ENCODE measurements at places on chromosomes 1 and 21.

DNA sequence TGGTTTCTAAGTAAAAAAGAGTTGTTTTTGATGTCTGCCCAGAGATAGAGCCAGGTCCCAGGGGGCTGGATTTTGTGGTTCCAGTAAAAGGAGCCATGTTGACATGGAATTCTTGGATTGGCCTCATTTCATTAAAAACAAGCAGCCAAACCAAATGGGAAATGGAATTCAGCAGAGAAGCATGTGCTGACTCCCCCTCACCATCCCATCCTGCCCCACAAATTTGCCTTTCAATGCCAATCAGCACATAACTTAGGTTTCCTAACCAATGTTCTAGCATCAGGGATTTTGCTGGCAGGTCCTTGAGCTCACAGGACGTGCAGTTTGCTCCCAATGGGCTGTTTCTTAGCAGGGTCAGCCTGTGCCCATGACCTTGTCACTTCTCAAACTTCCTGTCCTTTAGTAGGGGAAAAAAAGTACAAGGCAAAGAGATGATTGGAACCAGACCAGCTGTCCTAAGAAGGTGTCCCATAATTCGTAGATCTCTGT, 101.5 kb upstream of the GADD45A start:
- DNase-seq, result no peak

DNA sequence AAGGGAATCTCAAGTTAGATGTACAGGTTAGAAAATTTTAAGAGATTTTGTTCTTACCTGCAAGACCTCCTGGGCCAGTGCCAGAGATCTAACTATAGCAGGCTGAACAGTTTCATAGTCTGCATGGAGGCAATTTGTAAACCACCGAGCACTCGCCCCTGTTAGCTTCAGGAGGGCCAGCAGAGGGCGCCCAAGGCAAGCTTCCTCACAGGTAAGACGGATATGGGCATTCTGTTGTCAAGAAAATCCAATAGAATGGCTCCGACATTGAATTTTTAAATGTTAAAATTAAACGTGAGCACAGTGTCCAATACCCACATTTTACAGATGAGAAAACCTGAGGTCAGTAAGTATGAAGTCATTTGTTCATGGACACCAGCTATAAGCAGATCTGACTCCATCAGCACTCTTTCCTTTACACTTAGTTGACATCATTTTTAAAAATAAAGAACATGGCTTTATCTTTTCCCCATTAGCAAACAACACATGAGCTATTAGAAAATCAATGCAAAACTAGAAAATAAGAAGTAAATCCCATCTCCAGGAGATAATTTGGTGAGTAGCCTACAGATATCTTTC, 2.2 kb downstream of the REG4 start:
- DNase-seq, result peak; percentile 88

DNA sequence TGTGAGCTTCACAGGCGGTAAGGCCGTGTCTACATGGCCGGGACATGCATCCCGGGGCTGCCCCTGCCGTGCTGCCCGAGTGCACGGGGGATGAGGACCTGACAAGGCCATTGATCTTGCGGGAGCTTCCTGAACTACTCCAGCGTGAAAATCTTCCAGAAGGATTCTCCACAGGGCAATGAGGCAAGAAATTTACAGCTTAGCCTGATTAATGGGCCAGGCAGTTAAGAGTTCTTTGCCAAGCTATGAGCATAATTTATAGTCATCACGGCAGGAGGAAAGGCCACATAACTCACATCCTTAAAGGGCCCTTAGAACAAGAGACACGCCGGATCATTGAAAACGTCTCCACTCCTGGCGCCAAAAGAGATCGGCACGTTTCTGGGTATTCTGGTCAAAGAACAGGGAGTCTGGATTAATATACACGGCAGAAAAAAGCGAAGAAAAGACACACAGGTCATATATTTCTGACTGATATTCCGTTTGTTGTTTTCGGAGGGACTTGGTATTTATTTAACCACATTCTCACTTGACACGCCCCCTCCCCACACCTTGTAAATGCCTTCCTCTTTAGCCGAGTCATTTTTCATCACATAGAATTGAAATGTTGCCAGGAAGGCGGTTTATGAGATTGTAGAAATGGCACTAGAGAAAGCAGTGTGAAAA, 180.5 kb downstream of the DYRK1A start:
- peak; percentile 25 for DNase-seq

DNA sequence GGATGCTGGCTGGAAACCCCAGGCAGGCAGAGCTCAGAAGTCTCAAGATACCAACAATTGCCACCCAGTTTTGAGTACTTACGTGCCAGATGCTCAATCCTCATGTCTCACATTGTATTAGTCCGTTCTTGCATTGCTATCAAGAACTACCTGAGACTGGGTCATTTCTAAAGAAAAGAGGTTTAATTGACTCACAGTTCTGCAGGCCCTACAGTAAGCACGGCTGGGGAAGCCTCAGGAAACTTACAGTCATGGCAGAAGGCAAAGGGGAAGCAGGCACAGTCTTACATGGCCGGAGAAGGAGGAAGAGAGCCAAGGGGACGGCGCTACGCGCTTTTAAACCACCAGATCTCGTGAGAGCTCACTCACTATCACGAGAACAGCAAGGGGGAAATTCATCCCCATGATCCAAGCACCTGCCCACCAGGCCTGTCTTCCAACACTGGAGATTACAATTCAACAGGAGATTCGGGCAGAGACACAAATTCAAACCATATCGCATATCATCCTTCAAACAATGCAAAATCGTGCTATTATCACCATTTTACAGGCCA, 58.0 kb downstream of the KAZN start:
- DNase-seq, result no peak

DNA sequence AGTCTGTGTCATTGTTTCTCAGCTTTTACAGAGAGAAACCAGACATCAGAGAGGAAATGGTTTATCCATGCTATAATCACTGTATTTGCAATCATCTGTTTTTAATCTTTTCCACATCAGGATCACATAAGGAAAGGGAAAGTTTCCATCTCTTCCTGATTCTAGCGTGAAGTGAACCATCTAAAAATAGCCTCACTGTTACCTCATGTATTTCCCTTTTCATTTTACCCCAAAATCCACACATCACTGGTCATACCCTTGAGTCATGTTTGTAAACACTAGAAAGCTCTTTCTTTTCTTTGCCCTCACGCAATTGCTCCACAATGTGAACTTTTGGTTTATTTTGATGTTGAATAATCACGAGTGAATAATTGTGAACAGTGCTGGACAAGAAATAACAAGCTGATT, 146.0 kb downstream of the PLA2G4A start:
- DNase-seq, result no peak

DNA sequence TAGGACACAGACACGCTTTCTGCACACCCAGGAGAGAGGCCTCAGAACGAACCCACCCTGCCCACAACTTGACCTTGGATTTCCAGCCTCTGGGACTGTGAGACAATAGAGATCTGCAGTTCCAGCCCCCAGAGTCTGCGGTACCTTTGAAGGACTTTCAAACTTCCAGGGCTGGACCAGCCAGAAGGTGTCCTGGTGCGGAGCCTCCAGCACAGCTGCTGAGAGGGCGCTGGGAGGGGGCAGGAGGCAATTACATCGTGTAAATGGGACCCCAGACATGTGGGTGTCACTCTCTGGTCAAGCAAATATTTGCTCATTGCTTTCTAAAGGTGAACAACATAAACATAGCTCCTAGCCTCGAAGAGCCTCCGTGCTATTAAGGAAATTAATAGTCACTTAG, 58.7 kb upstream of the ACTRT2 start:
- DNase-seq, result no peak

DNA sequence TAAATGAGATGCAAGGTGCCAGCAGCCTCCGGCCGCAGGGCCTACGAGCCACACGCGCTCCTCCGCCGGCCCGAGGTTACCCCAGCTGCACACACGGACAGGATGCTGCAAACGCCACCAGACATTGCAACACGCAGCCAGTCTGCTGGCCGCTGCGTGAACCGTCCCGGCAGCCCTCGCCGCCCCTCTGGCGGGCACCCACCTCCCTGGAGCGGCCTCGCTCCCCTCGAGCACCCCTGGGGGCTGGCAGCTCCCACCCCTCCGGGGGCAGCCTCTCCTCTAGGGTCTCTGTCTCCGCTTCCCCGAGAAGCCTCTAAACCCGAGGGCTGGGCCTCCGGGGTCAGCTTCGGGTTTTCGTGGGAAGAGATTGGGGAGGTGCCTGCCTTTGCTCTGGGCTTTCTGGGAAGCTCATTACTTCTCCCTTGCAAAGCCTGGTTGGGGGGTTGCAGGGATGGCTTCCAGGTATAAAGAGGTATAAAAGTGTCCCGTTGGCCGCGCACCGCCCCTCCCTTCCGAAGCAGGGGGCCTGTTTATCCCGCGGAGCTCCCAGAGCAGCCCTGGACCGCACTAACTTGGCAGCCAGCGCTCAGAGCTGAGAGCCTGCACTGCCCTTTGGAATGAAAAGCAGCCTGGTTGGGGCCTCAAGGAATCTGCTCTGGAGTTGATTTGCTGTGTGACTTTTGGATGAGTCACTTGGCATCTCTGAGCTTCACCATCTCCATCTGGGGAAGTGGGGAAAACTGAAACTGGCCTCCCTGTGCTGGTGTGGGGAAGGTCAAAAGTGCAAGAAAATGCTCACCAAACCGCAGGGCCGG, 21.8 kb downstream of the DHRS3 start:
- no peak for DNase-seq

DNA sequence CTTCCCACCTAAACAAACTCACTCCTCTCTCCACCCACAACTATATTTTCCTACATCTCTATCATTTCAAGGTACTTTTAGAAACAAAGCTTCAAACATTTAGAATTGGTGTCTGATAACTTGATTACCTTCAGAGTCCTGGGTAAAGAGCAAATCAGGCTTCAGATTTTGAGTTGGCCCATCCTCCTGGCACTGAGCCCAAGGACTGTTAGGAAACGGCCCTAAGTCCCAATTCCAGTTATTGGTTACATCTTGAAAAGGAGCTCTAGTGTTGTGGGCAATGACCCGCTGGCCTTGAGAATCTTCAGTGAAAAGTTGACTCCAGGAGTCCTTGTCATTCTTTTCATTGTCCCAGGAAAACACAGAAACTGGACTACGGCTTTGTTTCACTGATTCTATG, 15.1 kb downstream of the MTFR1L start:
- DNase-seq, result no peak

GRCh38 chr1:29513357-29513756, 277.0 kb downstream of the PTPRU start:
- DNase-seq, result peak; percentile 45

GRCh38 chr1:26749458-26749857, 38.3 kb upstream of the PIGV start:
- DNase-seq, result no peak

DNA sequence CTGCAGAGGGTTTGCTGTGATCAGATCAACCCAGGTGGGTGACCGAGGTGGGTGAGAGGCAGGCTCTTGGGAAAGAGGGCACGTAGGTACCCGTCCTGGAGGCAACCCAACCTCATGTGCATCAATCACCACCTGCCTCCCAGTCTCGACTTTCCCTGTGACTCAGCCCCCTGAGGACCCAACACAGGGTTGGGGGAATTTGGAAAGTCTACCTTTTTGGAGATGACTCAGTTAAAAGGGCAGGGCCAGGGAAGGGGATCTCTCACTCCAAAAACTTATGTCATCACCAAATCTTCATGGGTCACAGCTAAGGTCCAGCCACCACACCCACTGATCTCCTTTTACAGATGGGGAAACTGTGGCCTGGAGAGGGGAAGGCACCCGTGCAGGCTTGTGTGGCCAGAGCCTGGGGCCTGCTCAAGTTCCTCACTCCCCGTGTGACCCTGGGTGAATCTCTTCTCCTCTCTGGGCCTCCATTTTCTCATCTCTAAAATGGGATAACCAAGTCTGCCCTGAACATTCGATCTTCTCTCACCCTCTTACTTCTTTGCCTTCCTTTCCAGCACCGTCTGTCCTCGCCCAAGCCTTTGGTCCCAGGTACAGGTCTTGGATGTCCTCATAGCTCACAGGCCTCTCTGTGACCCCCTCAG, 34.6 kb upstream of the WNT4 start:
- no peak for DNase-seq

DNA sequence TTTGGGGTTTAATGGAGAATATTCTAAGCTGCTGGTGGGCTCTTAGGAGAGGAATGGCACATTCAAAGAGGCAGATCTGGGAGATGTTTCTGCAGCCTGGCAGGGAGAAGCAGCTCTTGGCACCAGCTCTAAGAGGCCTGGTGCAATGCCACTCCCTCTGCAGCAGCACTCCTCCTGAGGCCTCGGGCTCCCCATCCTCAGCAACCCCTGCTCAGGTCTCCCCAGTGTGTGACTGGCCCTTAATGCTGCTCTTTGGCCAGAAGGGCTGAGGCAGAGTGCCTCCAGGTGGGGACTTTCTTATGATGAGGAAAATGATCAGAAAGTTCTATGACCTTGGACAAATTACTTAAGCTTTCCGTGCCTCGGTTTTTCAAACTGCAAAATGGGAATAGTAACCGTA, 55.5 kb downstream of the MAB21L3 start:
- no peak for DNase-seq

DNA sequence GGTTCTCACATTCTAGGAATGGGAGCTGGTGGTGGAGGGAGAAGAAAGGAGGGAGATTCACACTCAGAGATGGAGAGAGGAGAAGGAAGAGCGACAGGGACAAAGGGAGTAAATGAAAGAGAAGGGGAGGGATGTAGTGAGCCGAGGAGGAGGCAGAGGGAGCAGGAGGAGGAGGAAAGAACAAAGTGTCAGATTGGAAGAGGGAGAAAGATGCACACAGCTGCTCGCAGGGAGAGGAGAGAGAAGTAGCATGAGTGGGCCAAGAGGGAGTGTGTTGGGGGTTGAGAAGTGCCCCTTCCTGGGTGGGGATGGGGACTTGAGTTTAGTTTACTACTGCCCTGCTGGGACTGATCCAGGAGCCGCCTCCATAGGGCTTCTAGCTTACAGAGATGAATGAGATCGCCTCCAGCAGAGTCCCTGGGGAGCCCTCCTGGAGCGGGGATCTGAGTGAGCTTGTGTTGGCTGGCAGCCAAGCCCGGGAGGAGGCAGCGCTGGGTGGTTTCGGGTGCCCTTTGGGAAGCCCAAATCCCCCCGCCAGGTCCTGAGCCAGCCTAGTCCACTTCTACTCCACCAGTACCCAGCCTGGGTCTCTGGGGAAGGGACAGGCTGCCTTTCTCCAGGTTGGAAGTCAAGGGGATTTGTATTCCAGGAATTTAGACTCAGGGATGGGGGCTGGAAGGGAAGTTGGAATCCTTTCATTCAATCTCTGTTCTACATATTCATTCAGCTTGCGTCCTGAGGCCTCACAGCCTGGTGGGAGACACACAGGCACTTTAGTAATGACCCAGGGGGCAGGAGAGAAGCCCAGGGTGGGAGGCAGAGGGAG, 20.9 kb downstream of the PTPRU start:
- peak; percentile 94 for DNase-seq

DNA sequence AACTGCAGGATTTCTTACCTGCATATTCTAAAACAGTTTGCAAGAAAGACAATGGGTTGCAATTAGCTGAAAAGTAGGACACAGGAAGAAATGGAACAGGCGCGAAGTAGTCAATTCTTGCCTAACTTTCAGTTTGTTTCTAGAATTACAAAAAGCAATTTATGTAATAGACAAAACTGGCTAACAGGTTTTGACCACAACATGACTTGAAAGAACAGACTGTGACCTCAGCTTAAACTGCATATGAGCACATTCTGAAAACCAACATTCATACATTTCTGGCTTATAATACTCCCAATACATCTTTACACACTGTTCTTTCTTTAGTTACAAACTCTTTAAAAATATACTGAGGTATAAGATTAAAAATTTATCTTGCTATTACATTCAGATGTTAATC, 405.9 kb upstream of the B3GALT2 start:
- DNase-seq, result no peak

GRCh38 chr1:71647513-71648300, 566.9 kb upstream of the ZRANB2 start:
- DNase-seq, result no peak
